ENCODE measurements at places on chromosomes 11 and 22. TPM values are rescaled to one million over a fixed set of nuclear protein-coding genes. Genes with fewer than 3 reads are reported as not detected.

DNA sequence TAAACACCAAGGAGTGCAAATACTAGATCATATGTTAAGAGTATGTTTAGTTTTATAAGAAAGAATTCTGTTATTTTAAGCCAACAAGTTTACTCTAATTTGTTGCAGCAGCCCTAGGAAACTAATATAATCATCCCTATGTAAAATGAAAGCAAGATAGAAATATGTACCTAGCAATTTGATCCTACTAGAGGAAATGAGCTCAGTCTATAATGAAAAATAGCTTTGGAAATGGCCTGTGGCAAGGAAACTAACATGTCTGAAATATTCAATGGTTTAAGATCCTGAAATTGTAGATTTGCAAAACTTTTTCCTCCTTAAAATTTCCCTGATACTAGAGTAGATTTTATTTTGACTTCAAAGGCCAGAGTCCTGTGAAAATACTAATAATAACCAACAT lies 112.7 kb upstream of the SLC5A12 start:
- no peak for DNase-seq

DNA sequence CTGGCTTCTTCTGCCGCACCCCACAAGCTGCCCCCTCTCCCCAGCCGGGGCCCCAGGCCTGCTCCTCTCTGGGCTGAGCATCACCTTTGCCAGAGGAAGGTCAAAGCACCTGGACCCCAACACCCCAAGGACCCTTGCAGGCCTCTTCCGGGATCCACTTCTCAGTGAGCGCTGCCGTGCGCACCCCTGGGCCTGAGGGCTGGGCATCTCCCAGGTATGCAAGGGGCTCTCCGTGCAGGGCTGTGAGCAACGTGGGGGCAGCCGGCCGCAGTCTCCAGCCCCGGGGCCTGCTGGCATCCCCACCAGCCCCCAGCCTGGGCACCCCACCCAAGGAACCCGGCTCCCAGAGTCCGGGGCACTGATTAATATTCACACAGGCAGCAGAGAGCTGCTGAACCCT lies 64.0 kb downstream of the BRD1 start:
- no peak for DNase-seq

CD3G gene
- 1.9 TPM for total RNA-seq

DNA sequence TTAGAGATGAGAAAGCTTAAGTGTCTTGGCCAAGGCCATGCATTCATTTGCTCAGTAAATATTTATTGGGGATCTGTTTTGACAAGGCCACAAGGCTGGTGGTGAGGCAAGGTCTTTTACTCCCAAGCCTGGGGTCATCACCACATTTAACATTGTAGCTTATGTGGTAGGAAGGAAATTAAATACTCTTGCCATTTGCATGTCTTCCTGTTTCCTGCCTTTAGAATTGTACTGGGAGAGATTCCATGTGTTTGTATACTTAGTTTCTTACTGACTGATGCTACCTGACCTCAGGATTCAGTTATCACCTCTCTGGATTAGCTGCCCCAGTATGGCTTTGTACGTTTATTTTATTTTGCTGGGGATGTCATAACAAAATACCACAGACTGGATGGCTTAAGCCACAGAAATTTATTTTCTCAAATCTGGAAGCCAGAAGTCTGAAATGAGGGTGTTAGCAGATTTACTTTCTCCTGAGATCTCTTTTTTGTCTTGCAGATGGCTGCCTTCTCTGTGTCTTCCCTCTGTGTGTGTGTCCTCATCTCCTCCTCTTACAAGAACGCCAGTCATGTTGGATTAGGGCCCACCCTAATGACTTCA lies 44.8 kb downstream of the SPECC1L start:
- no peak for DNase-seq

GRCh38 chr11:67352546-67353316 lies 615 bp downstream of the POLD4 start:
- peak; percentile 72 for DNase-seq

- peak; percentile 14 for DNase-seq
These were observed 48.6 kb upstream of the OLFML1 start for GRCh38 chr11:7436657-7437056.

Data from left colon (tissue), 2 donors.